ENCODE measurements at places on chromosomes 6 and 20.

DNA sequence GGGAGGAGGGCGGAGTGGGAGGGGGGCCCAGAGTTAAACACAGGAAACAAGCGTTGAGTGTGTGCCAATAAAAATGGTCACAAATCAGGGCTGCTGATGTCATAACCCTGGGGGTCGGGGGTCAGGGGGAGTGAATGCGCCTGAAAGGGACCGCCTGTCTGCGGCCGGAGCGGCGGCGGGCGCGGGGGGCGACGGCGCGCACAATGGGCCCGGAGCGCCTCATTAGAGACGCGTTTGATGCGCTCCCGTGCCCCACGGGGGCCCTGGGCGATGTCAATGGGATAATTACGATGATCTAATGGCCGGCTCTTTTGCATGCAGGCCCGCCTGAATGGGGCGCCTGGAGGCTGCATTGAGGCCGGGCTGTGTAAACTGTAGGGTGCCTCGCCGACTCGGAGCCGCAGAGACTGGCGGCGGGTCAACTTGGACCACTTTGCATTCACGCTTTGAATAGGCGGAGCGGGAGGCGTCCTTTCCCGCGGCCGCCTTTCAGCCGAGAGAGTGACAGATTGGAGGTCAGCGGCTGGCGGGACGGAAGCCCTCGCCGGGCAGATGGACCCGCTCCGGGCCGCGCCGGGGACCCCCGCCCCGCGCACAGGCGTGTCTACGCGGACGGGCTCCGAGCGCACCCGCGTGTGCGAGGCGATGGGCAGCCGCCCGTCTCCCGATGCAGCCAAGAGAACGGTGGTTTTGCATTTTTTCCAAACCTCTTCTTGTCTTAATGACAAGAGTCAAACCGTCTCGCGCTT lies 296.1 kb downstream of the TFAP2C start:
- no peak for DNase-seq

DNA sequence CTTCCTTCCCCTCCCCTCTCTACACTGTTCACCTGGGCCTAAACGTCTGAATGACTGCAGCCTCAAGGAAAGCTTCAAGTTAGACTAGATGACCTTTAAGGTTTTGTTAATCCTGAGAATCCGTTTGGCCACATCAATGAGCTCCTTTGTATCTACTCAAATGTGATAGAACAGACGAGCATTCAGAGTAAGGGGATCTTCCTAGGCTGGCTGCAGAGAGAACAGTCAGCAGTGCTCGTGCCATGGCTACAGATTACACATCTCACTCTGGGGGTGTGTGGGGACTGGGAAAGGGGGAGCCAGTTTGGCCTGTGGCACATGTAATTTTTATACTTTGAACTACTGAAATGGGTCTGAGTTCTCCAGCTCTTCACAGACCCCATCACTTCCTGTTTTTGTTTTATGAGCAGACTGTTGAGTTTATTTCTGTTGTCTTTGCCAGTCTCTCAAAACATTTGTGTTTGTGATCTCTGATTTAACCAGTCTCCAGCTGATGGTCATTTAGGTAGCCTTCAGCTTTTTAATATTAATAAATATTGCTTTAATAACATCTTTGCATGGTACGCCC lies 50.9 kb downstream of the KCNS1 start:
- DNase-seq = no peak

DNA sequence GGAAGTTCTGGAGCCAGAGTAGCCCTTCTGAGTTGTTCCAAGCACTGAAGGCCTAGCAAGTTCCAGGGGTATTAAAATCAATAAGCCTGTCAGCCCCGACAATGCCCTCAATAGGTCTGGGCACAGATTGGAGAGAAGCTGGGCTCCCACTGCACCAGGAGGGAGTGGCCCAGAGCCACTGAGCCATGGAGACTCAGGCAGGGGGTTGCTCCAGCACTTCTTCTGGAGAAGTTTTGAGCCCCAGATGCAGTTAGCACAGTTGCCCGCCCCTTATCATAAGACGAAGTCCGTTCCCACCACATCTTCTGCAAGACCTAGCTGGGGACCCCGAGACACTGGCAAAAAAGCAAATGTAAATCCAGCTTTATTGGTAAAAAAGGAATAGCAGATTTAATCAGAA lies 13.0 kb downstream of the DEFB132 start:
- no peak for DNase-seq

DNA sequence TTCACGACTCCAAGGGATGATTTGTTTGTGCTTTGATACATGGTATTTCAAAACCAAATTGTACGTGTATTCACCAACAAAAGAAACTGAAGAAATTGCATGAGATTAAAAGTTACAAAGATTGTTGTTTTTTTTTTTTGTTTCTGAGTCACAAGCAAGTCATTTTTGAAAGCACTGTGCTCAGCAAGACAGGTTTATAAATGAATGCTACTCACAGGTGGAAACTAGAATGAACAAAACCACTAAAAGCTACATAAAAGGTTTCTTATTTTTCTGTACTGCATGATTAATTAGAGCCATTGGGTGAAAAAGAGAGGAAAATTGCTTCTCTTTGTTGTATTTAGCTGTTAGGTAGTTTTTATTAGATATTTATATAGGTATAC lies 90.2 kb upstream of the RIPOR2 start:
- DNase-seq = no peak

GRCh38 chr6:42339991-42340401 lies 111.7 kb downstream of the TRERF1 start:
- no peak for DNase-seq

- DNase-seq = no peak
These were observed 5.2 kb downstream of the MBOAT1 start for GRCh38 chr6:20207088-20207418.

GRCh38 chr20:50133041-50133440 lies 20.1 kb upstream of the UBE2V1 start:
- DNase-seq = no peak

DNA sequence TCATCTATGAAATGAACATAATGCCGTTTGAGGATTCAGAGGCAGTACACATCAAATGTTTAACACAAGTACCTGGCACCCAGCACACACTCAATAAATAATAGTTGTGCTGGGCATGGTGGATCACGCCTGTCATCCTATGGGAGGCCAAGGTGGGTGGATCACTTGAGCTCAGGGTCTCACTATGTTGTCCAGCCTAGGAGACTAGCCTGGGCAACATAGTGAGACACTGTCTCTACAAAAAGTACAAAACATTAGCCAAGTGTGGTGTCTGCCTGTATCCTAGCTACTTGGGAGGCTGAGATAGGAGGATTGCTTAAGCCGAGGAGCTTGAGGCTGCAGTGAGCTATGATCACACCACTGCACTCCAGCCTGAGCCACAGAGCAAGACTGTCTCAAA lies 98.1 kb upstream of the SALL4 start:
- no peak for DNase-seq

DNA sequence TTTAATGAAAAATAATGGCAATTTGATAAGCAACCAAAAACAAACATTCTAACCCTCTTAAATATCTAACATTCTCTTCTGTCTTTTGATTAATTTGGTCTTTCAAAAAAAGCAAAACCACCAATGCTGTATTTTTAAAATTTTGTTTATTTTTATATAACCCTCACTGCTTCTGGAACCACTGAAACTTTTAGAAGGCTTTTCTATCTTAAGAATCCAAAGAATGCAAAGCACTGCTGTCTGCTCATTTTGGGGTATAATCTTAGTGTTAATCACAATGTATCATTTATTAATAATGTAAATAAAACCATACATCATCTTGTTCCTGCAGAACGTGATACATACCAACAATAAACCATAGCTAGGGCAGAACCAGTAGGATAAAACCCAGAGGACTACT lies 14.0 kb downstream of the STK38 start:
- no peak for DNase-seq

- DNase-seq = no peak
These were observed 172.6 kb upstream of the RSPO3 start for GRCh38 chr6:126945812-126946360.

GRCh38 chr20:46332373-46333160 lies 24.3 kb upstream of the CDH22 start:
- no peak for DNase-seq

All from choroid plexus epithelial cell (primary cell).